ENCODE measurements at places on chromosomes 11 and 22.

DNA sequence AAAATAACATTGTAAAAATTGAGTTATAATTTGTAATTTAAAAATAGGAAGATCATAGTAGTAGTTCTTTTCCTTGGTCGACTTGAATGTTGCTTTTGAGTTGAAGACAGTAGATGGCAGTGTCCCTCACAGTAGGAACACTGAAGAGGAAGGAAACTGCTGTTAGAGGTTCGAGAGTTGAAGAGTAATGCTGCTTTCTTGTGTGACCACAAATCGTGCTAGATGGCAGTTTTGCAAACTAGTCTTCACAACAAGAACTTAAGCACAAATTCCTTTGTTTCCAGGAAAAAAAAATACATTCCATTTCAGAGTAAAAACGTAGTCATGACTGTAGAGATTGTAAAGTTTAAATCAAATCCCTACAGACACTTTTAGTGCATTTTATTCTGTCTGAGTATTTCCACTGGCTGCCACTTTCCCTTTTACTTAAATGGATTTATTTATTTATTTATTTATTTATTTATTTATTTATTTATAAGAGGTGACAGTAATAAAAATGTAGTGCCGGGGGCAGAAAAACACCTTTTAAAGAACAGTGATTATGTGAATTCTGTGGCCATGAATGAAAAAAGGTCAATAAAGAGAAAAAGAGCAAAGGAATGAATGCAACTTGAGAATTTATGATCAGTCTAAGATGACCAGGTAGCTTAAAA lies 54.6 kb downstream of the SPECC1L start:
- no peak for DNase-seq

- no peak for DNase-seq
These were observed 91.9 kb upstream of the NTM start for GRCh38 chr11:131278472-131278871.

GRCh38 chr11:111778047-111778558 lies 11.9 kb upstream of the PPP2R1B start:
- DNase-seq: no peak

DNA sequence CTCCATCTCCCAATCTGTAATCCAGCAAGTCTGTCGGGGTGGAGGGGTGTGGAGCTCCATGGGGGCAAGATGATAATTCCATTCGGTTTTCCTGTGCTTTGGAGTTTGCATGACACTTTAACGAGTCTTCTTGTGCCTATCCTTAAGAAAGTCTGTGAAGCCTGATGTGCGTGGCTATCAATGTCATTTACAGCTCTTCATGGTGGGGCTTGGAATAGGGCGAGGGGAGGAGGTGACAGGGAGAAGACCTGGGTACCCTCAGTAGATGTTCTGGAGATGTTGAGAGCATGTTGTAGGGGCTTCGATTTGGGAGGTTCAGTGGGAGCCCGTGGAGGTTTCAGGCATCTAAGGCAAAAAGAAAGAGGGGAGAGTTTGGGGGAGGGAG lies 579 bp upstream of the PHLDB1 start:
- DNase-seq: no peak

GRCh38 chr11:33383920-33384209 lies 126.7 kb downstream of the HIPK3 start:
- no peak for DNase-seq

- DNase-seq: no peak
These were observed 25.5 kb downstream of the SHISAL1 start for GRCh38 chr22:44287121-44287693.

DNA sequence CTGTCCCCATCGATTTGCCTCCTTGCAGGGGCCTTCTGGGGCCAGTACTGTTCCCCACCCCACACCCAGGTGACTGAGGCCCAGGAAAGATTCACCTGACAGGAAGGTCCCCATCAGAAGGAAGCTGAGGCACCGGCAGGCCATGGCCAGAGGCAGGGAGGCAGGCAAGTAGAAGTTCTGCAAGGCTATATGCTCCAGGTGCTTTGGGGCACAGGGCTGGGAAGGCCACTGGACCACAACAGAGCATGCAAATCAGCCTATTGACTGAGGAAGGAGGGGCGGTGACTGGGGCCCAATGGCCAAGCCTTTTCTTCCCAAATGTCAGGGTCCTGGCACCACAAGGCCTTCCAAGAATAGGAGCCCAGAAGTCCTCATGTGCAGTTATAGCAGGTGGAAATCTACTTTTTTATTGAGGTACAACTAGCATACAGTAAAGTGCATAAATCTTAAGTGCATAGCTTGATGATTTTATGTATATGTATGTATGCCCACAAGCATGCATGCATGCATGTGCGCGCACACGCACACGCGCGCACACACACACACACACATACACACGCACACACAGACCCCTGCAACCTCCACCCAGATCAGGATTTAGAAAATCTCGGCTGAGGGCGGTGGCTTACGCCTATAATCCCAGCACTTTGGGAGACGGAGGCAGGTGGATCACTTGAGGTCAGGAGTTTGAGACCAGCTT lies at the start of gene VPREB3:
TSS of gene VPREB3 (minus strand) at position 206 of the 700 bp plus-strand sequence. CDS start at position 144, 62 bp downstream.
- no peak for DNase-seq

DNA sequence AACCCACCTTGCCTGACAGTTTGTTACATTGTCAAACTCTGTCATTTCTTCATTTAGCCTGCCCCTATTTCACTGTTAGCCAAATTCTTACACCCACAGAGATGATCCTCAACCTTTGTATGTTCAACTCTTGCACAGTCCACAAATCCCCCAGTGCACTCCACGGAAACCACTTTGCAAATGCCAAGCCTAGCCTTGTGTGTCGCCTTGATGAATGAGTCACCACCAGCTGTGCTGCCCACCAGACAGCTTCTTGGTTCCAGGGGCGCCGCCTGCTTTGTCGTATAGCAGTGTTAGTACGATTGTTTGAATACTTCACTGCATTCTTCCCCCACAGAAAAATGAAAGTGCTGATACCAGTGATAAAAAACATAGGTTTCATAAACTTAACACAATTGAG lies 686.3 kb downstream of the NTM start:
- DNase-seq: no peak

DNA sequence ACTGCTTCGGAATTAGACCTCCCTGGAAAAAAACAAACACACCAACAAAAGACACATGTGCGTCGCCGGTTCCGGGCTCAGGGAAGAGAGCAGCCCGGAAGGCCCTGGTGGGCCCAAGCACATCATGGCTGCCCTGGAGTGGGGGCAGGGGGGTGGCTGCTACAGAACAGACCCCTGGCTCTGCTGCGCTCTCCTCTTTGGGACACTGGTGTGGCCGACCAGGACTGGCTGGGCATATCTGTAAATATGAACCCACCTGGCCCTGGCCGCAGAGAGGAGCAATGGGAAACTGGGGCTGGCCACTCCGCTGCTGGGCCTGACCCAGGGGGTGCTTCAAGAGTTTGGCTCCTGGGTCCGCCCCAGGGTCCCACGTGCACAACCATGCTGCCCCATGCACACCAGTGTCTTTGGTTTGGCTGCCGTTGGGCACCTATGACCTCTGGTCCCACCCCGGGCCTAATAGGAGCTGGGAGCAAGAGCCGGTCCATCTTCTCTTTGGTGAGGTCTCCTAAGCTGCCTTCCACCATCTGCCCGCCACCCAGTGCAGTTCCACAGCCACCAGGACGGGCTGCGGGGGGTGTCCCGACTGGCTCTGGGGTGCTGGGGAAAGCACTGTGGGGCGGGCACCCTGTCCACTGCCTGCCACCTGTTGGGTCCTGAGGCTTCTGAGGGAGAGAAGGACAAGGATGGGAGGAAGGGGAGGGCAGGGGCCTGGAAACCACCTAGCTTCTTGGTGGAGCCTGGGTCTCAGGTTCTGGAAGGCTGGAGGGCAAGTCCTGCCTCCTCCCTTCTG lies 30.1 kb downstream of the PPM1F start:
- DNase-seq: no peak

DNA sequence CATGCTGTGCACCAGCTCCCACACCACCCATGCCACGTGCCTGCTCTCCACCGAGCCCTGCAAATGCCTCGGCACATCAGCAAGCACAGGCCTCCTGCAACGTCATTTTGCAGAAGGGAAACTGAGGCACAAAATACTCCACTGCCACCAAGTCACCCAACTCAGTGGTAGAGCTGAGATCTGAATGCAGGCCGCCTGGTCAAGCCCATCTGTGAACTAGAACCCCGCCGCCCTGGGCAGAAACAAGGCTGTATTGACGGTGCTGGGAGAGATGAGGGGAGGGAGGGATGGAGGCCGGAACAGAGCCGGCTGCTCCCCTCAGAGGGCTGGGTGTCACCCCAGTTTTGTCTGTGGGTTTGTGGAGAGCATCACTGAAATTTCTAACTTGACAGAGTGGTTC lies 81.4 kb downstream of the CDKN1C start:
- DNase-seq: no peak

DNA sequence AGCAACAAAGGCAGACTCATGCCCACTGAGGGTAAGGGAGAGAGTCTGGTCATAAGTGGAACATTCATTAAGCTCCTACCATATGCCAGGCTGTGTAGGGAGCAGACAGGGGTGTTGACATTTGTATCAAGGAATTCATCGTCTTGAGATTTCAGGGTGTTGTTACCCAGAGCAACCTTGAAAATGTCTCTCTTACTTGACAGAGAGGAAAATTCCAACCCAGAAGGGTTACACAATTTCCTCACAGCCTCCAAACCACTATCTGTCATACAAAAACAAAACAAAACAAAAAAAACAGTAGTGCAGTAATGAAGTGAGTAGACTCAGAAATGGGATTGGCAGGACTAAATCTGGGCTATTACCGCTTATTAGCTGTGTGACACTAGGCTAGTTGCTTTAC lies 113.2 kb downstream of the MIAT start:
- no peak for DNase-seq

- DNase-seq: no peak
These were observed 1.4 kb upstream of the SRSF8 start for GRCh38 chr11:95065336-95065735.

GRCh38 chr11:15901054-15901453 lies 455.3 kb downstream of the SOX6 start:
- DNase-seq: no peak

DNA sequence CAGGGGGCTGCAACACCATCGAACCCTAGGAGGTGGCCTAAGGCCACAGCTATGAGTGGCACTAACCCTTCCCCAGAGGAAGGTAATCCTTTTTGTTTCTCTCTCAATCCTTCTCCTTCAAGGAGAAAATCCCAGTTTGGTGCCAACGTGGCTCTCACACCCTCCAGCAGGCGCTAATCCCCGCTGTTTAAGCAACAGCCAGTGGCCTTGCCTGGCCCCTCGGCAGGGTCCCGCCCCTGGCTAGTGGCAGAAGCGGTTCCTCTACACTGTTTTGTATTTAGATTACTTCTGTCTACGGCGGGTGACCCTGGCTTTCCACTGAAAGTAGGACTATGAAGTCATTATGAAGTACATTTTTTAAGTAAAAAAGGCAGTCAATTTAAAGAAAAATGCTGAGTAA lies 15.5 kb downstream of the GNAZ start:
- DNase-seq: no peak

DNA sequence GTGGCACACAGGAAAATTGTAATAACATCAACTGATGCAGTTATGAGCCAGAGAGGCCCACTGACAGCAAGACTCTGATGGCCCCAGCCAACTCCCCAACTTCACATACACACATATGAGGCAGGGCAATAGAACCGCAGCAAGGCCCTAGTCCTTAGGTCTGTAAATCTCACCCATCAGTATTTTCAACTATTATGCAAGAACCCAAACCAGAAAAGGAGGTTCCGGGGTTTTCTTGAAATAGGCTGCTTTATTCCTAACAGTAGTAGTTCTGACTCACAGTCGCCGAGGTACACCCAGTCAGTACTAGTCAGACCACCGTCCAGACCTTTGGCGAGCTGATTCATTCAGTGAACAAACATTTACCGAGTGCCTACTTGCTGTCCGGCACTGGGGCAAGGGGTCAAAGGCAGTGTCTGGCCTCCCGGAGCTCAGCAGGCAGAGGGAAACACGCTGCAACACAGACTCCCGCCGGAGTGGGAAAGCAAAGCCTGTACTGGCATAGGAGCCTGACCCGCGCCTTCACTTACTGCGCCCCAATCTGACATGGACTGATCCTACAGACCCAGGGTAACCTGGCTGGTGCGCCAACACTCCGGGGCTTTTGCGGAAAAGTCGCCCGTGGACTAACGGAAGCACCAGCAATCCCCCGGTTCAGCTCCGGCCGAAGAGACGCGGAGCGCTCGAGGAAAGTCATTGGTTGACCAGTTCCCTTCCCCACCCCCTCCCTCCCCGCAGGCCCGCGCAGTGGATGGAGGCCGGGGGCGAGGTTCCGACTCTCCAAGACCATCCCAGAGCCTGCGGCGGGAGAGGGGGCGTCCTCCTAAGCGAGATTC lies 1.3 kb downstream of the PLEKHA7 start:
- peak; percentile 76 for DNase-seq

DNA sequence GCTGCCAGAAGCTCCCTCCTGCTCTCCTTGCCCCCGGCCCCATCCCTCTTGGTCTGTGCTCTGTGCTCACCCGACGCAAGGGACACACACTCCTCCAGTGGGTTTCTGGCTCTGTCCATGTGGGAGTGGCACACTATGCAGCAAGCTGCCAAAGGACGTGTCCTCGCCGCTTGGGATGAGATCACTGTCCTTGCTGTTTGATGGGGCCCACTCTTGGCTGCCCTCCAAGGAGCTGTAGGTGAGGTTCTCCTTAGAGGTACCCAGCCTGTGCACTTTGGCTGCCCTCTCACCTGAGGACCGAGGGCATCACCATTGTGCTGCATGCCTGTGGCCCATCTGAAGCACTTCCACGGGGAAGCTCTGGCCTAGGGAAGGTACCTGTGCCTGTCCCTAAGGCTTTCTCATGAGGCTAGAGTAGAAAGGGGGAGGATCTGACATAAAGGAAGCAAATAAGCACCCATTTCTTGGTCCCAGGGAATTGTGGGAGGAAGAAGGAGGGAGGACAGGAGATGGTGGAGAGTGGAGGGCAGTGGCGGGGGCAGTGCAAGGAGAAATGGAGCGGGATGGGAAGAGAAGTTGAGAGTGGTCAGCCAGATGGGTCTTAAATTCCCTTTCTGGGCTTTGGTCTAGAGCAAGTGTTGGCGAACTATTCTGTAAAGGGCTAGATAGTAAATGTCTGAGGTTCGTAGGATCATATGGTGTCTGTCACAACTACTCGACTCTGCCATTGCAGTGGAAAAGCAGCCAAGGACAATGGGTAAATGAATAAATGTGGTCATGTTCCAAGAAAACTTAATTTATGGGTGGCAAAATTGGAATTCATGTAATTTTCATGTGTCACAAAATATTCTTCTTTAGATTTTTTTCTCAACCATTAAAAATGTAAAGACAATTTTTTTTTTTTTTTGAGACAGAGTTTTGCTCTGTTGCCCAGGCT lies 47.0 kb upstream of the AMPD3 start:
- DNase-seq: no peak

DNA sequence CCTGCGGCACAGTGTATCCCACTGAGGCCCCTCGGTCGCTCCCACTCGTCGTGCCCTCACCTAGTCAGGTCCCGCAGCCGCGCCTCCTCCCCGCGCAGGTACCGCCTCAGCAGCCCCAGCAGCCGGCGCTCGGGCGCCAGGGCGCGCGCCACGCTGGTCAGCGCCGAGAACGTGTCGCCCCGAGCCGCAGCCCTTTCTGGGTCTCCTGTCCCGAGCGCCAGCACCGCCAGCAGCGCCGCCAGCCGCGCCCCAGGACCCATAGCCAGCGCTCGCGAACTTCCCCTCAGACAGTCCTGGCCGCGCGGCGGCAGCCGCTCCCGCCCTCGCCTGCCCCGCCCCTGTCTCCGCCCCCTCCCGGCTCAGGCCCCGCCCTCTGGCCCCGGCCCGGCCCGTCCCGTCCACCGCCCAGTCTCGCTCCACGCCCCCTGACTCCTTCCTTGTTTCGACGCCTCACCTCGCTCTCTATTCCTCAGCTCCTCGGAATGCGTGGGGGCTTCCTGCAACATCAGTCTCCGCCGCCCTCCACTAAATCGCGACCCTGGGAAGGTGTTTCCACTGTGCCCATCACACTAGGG lies at the start of gene P4HA3:
TSS of gene P4HA3 (minus strand) at position 289 of the 575 bp plus-strand sequence. CDS start at position 260, 29 bp downstream.
- DNase-seq: no peak
